ENCODE measurements at places on chromosomes 1 and 21. TPM values are rescaled to one million over a fixed set of nuclear protein-coding genes. Genes with fewer than 3 reads are reported as not detected.

GRCh38 chr1:23628951-23629387 is 62.6 kb upstream of the RPL11 start:
- peaks cover under 1% of the 10 kb centered on the region for H3K4me1 ChIP-seq
- no peaks in the 10 kb centered on the region for H3K36me3 ChIP-seq
- DNase-seq = no peak
- H3K4me3 ChIP-seq = no peak overlapping the region
- H3K27ac ChIP-seq = no peak overlapping the region
- H3K27me3 ChIP-seq = no peaks in the 10 kb centered on the region

DNA sequence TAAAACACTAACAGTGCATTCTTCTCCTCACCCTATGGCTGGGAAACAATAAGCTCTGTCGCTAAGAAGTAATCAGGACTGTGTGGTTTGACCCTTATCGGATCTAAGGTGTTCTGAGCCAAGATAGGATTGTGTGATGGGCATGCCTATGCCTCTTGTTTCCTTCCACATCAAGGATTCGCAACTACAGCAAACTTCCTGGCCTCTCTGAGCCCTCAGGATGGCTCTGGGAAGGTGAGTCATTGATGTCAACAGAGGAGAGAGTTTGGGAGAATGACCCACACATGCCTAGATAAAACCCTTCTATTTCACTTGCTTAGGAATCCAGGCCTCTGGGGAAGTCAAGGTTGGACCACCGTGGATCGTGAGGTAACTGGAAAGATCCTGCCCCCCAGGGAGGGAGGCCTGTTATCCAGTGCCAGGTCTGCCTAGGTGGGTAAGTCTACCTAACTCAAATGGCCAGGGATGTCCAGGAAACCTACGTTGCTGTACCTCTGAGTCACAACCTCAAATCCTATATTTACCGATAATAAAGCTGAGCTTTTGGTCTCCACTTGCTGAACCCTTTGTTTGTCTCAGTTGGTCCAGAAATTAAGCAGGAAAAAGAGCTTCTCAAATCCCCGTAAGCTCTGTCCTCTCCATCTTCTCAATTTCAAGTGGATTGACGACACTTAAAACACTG is 27.4 kb downstream of the TIAM1 start:
- H3K4me1 ChIP-seq = no peaks in the 10 kb centered on the region
- no peak for DNase-seq
- no peak overlapping the region for H3K4me3 ChIP-seq

Gene TFF3
- total RNA-seq = not detected

Gene C1orf116
- 0.05 TPM for total RNA-seq

Gene ADAM30
- total RNA-seq = not detected

- no peak overlapping the region for H3K27ac ChIP-seq
- DNase-seq = no peak
- no peak overlapping the region for H3K4me3 ChIP-seq
- H3K36me3 ChIP-seq = no peaks in the 10 kb centered on the region
- H3K4me1 ChIP-seq = peaks cover 11% of the 10 kb centered on the region
Measured at GRCh38 chr1:7382971-7383370, 388.1 kb upstream of the VAMP3 start.

Gene BACE2
- 11.9 TPM for total RNA-seq

Gene ELAVL4
- not detected for total RNA-seq

Gene OR2L13
- total RNA-seq = not detected

DNA sequence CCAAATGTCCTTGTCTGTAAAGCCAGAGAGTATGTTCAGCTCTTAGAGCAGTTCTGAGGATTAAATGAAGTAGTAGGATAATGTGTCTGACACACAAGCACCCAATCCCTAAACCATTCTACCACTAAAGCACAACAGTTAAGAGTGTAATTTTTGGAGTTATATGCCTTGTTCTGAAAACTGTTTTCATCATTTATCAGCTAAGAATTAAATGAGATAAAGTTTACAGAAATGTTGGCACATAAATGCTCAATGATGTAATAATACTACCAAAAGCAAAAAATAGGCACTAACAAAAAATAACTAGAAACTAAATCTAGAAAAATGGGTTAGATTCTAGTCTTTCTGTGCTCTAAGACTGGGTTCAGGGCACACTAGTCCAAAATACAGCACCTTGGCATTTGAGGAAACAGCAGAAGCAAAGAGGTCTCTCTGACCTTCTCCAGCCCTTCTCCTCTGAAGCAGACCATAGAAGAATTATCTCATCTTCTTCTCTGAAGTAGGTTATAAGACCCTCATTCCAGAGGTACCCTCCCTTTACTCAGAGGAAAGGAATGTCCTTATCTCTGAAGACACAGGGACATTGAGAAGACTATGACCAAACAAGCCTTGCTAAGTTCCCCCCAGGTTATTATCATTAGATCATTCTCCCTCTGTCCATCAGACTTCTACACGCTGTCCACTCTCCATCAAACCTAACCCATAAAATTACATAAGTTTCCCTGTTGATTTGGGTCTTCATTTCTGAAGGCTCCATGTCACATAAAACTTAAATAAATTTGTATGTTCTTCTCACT is 20.6 kb downstream of the ABL2 start:
- peaks cover 20% of the 10 kb centered on the region for H3K4me1 ChIP-seq
- DNase-seq = no peak
- no peak overlapping the region for H3K27ac ChIP-seq
- no peaks in the 10 kb centered on the region for H3K36me3 ChIP-seq
- no peak overlapping the region for H3K4me3 ChIP-seq

DNA sequence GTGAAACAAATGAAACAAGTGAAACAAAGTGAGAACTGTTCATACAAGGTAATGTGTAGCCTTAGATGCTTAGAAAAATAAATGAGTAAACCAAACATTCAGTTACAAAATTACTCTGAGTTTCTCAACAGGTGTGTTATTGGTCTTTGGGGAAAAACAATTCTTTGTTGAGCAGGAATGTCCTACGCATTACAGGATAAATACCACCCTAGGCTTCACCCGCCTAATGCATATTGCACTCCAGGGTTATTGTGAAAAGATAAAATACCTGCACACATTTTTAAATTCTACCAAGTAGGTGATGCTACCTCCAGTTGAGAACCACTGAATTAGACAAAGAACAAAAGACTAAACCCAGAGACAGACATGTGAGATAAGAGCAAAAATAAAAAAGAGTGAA is 72.2 kb downstream of the ADAMTS1 start:
- no peak overlapping the region for H3K27ac ChIP-seq
- DNase-seq = no peak
- H3K4me3 ChIP-seq = no peak overlapping the region
- peaks cover 42% of the 10 kb centered on the region for H3K4me1 ChIP-seq
- H3K36me3 ChIP-seq = no peaks in the 10 kb centered on the region
